Stimulated activated CD8-positive, alpha-beta memory T cell treated with anti-CD3 and anti-CD28 coated beads, Interleukin-15, amount 100 ng/mL, for 48 hours (primary cell): ENCODE measurements at places on chromosomes 11 and 22.

DNA sequence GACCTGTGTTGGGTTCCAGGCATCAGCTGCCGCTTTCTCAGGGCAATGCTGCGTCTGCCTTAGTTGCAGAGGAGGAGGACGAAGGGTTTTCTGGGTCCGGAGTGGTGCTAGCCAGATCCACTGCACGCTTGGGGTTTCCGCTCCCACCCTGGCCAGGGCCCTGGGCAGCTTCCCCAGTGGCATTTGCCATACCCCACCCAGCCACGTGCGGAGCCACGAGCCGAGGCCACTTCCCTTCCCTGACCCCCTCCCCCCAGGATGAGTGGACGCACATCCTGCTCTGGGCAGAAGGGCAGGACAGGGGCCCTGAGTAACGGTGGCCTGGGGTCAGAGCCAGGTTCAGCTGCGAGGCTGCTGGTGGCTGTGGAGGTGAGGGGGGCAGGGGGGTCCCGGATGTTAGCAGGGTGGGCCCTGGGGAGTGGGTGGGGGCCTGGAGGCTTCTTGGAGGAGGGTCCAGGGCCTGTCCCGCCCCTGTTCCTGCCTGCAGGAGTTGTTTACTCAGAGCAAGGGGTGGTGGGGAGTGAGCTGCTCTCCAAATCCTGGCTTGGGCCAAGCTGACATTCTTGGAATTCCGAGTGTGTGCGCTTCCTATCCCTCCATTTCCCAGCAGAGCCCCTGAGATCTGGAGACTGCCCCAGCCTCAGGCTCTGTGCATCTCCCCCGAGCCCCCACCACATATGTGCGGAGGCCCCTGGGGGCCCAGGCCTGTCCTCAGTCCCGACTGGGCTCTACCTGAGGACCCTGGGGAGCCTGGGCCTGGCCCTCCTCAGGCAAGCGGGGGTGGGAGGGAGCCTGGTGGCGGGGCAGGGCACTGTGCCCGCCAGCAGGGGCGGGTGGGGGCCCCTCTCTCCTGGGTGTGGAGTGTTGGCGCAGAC lies 1.4 kb downstream of the TSPAN4 start:
- no peak for DNase-seq

GRCh38 chr11:16096336-16096735 lies 260.0 kb downstream of the SOX6 start:
- no peak for DNase-seq

DNA sequence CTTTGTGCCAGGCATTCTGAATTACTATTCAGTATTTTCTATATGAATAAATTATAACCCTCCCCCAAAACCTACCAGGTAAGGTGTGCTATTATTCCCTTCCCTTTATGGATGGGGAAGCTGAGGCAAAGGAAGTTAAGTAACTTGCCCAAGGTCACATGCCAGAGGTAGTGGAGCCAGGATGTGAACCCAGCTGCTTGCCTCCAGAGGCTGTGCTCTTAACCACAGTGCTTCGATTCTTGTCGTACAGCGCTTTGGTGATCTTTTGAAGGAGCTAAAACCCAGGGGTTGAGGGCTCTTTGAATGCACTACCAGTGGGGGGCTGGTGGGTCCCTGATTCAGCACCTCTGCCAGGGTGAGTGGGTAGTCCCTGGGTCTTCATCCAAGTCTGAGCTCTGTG lies 18.8 kb downstream of the MCM5 start:
- DNase-seq, result no peak

DNA sequence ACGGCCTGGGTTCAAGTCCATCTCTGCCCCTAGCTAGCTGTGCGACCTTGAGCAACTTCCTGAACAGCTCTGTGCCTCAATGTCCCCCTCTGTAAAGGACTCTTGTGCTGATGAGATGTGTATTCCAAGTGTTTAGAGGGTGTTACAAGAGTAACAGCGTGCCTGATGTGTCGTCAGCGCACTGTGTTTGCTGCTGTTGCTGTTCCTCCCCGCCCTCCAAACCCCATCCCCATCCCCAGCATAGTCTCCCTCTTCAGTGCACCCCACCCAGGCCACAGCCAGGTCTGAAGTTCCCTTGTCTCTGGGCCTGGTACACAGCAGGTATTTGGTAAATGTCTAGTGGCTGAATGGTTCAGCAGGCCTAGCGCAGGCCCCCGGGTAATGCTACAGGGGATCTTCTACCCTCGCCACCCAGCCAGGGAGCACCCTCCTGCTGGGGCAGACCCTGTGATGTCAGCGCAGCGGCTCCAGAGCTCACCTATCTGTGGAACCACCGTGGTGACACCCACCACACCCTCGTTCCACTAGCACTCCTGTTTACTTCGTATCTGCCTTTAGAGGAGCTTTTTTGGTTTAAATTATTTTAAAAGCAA lies 10.3 kb downstream of the CBX7 start:
- DNase-seq, result no peak

DNA sequence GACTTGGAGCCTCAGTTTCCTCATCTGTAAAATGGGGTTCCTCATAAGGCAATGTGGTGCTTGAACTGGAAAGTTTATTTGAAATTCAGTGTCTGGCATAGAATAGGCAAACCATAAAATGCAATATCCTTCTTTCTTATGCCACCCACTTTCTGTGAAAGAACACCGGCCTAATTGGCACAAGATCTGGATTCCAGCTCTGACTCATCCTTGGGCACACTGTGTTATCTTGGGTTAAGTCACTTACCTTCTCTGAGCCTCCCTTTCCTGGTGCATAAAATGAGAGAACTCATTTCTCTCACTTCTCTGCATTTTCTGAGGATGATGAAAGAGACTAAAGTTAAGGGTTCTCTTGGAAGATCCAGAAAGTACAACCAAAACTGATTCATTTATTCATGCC lies 5.1 kb downstream of the INSC start:
- no peak for DNase-seq

DNA sequence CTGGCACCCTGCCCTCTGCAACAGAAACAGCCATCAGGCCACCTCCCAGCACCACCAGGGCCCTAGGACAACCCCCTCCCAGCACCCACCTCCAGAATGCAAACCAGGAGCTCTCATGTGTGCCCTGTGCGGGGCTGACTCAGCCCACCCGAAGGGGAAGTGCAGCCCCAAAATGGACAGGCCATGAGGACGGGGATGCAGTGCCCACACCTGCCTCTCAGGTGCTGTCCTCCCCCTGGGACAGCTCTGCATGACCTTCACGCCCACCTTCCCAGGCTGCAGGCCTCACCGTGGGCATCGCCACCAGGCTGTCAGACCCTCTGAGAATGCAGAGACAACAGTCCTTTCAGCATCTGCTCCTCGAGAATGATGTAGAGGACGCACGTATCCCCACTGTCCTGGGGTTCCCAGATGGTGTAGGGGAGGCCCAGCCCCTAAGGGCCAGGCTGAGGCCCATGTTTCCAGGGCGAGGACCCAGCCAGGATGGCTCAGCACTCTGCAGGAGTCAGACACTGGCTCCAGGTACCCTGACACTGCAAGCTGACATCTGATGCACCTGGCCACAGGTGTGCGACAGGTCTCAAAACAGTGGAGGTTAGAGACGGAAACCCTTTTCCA lies 13.5 kb downstream of the MOB2 start:
- no peak for DNase-seq
